MG63 (cell line): ENCODE measurements at places on chromosomes 6 and 20. TPM values are rescaled to one million over a fixed set of nuclear protein-coding genes. Genes with fewer than 3 reads are reported as not detected.

Gene SEMG1
- not detected in 2 replicates for total RNA-seq

Gene SAPCD1
- 2.5 TPM in 1 of 2 replicates, not detected in the other for total RNA-seq

Gene AGPAT4
- 1.5 and 5.8 TPM in 2 replicates for total RNA-seq

Gene JPH2
- 6.5 and 9.9 TPM in 2 replicates for total RNA-seq

Gene PNISR
- total RNA-seq: 9.4 and 9.5 TPM in 2 replicates

Gene BPIFA1
- total RNA-seq: not detected in 2 replicates

Gene ERVFRD-1
- not detected in 2 replicates for total RNA-seq

DNA sequence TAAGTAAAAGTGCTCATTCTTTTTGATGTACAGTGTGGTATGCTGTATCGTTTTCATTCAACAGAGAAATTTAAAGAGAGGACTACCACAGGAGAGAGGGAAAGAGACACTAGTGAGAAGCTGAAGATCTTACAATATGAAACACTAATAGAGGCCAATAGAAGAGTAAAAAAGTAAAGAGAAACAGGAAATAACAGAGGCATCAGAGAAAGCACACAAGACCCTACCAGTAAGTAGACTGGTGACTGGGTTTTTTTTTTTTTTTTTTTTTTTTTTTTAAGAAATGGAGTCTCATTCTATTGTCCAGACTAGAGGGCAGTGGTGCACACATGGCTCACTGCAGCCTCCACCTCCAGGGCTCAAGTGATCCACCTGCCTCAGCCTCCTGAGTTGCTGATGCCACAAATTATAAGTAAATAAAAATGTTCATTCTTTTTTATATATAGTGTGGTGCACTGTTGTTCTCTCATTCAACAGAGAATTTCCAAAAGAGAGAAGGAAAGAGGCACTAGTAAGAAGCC lies 18.8 kb downstream of the ELOVL4 start:
- DNase-seq: no peak

GRCh38 chr20:916825-917224 lies 691 bp upstream of the ANGPT4 start:
- no peak for DNase-seq

- peak; percentile 85 for DNase-seq
These were observed 298.8 kb upstream of the MAP3K7 start for GRCh38 chr6:90885611-90886056.

- no peak for DNase-seq
These were observed 10.9 kb upstream of the SYNE1 start for GRCh38 chr6:152648105-152648504.

GRCh38 chr6:130161683-130162404 lies 60.9 kb downstream of the SAMD3 start:
- peak; percentile 40 for DNase-seq

DNA sequence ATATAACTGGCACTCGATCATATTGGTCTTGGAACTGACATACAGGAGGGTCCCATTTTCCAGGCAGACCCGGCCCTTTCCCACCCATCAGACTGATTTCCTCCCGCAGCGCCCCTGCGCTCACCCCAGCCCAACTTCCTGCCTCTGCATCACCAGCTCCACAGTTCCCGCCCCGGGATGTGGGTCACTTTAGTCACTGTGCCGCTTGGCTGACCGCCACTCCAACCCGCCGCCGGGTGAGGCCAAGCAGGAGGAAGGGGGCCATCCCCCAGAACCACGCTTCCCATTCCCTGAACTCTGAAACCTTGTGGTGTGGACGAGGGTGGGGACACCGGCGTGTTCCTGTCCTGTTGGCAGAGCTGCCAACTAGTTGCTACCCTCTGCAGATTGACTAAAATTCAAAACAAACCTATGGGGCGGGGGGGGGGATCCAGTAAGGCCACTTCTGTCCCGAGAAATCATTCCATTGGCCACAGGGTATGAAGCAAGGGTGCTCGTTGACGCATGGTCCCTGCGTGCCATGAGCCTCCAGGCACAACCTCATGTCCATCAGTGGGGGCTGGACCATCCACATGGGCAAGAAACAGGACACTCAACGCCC lies 12.3 kb downstream of the TGM2 start:
- DNase-seq: peak; percentile 72

GRCh38 chr6:111604259-111605099 lies 1.2 kb downstream of the TRAF3IP2 start:
- peak; percentile 46 for DNase-seq
